Activated CD4-positive, alpha-beta T cell treated with anti-CD3 and anti-CD28 coated beads, Interleukin-2, amount 10 ng/mL, durations not matched to agents 7 days and 5 days (primary cell): ENCODE measurements at places on chromosomes 13 and 19. TPM values are rescaled to one million over a fixed set of nuclear protein-coding genes. Genes with fewer than 3 reads are reported as not detected.

DNA sequence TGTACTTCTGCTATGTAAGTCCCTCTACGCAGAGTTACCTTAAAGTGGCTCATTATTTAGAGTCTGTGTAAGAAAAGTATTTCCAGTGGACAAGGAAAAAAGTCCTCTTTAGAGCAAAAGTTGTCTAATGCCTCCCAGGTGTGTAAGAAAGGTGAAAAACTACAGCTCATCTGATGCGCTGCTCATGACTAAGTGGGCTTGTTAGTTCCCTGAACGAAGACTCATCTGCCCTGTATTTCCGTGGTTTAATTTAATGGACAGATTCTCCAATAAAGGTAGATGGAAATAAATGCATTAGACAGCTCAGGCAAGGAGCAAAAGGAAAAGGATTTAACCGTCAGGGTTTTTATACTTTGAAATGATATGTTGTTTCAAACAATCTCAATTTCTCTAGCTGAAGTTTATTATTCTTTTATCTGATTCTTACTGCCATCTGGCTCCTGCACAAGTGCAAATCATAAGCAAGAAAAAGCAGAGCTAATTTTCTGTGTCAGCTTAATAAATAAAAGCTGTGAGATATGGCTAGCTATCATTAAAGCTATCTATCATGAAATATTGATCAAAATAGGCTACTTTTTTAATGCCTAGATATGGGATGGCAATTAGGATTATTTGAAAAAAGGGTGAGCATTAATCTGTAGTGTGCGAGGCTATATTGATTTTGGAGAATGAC is 73.7 kb upstream of the PCDH9 start:
- no peak overlapping the region for H3K4me3 ChIP-seq
- H3K27me3 ChIP-seq = no peaks in the 10 kb centered on the region
- DNase-seq = no peak
- H3K4me1 ChIP-seq = no peaks in the 10 kb centered on the region
- no peaks in the 10 kb centered on the region for H3K36me3 ChIP-seq
- no peak overlapping the region for H3K27ac ChIP-seq

GRCh38 chr19:6020972-6021805 is 43.2 kb upstream of the RANBP3 start:
- H3K27ac ChIP-seq = no peak overlapping the region
- H3K4me1 ChIP-seq = no peaks in the 10 kb centered on the region
- no peaks in the 10 kb centered on the region for H3K27me3 ChIP-seq
- H3K36me3 ChIP-seq = no peaks in the 10 kb centered on the region
- DNase-seq = no peak

- DNase-seq = no peak
- H3K27me3 ChIP-seq = no peaks in the 10 kb centered on the region
- peaks cover 4% of the 10 kb centered on the region for H3K4me1 ChIP-seq
- no peak overlapping the region for H3K4me3 ChIP-seq
- no peak overlapping the region for H3K27ac ChIP-seq
- no peaks in the 10 kb centered on the region for H3K36me3 ChIP-seq
These were observed 204.2 kb downstream of the USP12 start for GRCh38 chr13:26967119-26968038.

GRCh38 chr13:110302997-110303396 is 4.0 kb downstream of the COL4A1 start:
- H3K27me3 ChIP-seq = peaks cover 70% of the 10 kb centered on the region
- H3K36me3 ChIP-seq = no peaks in the 10 kb centered on the region

The CDX2 gene
- not detected for total RNA-seq

The ZNF529 gene
- 14.7 TPM for total RNA-seq
